ENCODE measurements at places on chromosomes 5 and 9. TPM values are rescaled to one million over a fixed set of nuclear protein-coding genes. Genes with fewer than 3 reads are reported as not detected.

Gene XPA
- 3.6 TPM for polyA plus RNA-seq

Gene RUFY1
- polyA plus RNA-seq: 25.4 TPM

GRCh38 chr5:117118499-117118898 lies 543.9 kb upstream of the SEMA6A start:
- H3K36me3 ChIP-seq: no peaks in the 10 kb centered on the region
- no peaks in the 10 kb centered on the region for H3K4me1 ChIP-seq
- H3K27ac ChIP-seq: no peak overlapping the region
- no peaks in the 10 kb centered on the region for H3K27me3 ChIP-seq
- DNase-seq: no peak

DNA sequence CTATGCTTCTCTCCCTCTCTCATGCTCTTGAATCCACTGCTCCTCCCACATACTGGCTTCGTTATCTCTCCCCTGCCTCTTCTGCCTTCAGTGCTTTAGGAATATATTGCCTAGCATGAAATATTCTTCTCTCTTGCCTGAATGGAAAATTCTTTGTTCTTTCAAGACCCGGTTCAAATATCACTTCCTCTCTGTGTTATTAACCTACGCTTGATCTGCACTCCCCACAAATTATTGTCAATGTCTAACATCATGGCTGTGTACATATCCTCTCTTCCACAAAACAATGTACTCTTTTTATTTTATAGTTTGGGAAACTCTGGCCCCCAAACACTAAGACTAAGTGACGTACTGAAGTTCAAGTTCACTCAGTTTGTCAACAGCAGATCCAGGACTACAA lies 211.0 kb downstream of the SEC61B start:
- peaks cover 30% of the 10 kb centered on the region for H3K4me1 ChIP-seq
- H3K4me3 ChIP-seq: no peak overlapping the region

DNA sequence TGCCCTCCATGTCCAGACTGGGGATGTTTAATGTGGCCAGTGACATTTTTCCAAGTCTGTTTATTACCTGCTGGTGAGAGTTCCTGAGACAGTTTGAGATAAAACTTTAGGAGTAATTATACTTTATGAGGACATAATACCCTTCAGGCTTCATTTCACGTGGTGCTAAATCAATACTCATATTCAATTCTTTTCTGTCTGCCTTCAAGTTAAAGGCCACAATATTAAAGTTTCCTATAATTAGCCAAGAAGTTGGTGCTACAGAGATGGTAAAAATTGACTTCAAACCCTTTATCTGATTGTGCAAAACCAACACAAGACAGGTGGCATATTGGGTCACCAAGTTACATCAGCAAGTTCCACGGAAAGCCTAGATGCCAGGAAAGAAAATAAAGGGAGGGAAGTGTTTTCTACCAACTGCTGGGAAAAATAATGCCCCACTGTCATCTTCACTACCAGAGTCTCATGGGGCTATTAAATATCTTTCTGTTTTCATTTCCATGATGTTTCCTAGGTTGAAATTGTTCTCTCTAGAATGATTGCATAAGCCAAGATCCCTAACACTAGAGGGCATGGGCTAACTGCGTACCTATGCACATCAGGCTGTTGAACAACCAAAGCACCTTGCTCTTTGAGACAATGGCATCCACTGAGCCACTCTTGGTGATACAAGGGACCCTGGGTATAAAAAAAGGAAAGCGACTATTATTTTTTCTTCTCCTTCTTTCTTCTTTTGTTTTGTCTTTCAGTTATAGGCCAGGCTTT lies 68.7 kb downstream of the INSYN2B start:
- no peaks in the 10 kb centered on the region for H3K4me1 ChIP-seq
- no peak for DNase-seq
- no peaks in the 10 kb centered on the region for H3K27me3 ChIP-seq
- no peak overlapping the region for H3K4me3 ChIP-seq
- H3K27ac ChIP-seq: no peak overlapping the region
- no peaks in the 10 kb centered on the region for H3K36me3 ChIP-seq

DNA sequence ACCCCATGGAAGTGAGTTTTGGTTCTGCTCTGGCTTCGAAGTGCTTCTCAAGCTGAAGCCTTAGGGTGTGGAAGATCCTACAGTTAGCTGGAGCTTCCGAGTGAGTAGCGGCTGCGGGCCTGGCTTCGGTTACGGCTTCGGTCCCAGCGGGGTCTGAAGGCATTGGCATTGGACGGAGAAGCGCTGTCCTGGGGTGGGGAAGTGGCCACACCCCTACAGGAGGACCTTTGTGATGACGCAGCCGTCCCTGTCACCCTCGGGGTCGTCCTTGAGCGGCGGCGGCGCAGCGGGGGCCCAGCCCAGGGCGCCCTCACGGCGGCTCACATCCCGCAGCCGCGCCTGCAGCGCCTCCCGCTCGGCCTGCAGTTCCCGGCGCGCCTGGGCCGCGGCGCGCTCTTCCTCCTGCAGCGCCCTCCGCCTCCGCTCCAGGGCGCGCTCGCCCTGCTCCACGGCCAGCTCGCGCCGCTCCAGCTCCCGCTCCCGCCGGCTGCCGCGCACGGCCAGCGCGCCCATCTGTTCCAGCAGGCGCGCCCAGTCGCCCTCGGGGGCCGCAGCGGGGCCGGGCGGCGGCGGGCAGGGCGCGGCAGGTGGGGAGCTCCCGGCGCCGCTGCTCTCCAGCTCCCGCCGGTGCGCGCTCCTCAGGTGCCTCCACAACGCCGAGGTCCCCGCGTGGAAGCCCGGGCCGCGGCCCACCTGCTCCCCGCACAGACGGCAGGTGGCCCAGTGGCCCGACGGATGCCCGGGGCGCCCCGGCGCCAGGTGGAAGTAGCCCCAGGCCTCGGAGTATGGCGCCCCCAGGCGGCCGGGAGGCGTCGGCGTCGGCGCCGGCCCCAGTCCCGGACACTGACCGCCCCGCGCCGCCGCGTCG lies 9.9 kb downstream of the ZBED3 start:
- H3K4me3 ChIP-seq: no peak overlapping the region
- DNase-seq: peak; percentile 61
- peaks cover 3% of the 10 kb centered on the region for H3K4me1 ChIP-seq
- no peaks in the 10 kb centered on the region for H3K27me3 ChIP-seq
- H3K27ac ChIP-seq: no peak overlapping the region

DNA sequence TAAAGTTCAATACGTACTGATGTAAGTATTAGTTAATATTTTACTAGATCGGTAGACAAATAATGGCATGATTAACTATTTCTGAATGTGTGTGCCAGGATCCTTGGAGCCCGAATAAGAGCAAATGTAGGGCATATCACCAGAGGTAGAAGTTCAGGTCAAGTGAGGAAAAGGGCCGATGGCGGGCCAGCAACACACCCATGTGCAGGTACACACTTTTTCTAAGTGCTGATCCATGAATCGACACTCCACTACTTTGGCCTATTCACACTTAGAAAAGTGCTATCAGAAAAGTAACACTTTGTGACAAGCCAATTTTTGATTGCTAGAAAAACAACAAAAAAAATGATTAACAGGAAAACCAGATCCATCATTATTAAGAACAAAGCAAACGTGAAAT lies 150.3 kb downstream of the AUH start:
- no peak overlapping the region for H3K4me3 ChIP-seq
- H3K27me3 ChIP-seq: no peaks in the 10 kb centered on the region
- H3K36me3 ChIP-seq: no peaks in the 10 kb centered on the region
- H3K27ac ChIP-seq: no peak overlapping the region

DNA sequence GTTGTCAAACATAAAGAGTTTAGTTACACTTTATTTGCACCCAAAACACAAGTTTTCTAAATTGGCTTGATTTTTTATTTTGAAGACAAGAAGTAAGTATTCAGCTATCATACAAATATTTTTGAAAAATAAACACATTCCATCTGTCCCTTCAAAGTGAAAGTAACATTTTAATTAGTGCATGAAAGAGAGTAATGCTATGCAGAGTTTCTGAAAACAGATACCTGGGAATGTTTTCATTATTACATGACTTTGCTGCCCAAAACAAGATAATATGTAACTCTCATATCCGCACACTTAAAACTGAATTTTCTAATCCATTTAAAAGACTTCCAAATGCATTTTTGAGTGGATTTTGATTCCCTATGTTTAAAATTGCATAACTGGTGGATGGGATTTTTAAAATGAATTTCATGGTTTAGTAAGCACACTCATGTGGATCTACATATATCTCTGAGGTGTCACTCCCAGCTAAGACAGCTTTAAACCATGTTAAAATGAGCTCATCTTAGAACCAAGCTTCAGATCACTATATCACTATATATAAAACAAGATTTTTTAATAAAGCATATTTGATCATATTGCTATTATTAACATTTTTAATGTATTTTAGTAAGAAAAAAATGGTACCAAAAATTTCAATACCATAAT lies 127.5 kb downstream of the ATPSCKMT start:
- H3K27ac ChIP-seq: no peak overlapping the region
- DNase-seq: no peak
- no peak overlapping the region for H3K4me3 ChIP-seq
- H3K36me3 ChIP-seq: no peaks in the 10 kb centered on the region
- H3K27me3 ChIP-seq: no peaks in the 10 kb centered on the region

DNA sequence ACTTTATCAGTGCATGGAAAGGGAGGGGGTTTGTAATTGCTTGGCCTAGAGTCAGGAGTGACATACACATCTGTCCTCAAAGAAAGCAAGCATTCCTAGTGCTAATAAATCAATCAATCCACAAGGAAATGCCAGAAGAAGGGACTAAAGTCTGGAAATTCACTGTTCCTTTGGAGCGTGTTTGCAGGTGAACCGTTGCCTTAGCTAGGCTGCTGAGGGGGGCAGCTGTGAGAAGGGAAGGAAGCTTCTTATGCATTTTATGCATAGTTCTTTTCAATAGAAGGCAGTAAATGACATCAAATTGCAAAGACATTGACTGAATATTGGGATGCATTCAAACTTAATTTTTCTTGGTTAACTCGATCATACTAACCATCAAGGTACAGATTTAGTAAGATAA lies 1092.5 kb upstream of the SEMA6A start:
- no peaks in the 10 kb centered on the region for H3K27me3 ChIP-seq
- no peak overlapping the region for H3K4me3 ChIP-seq
- no peak for DNase-seq

- H3K4me1 ChIP-seq: peaks cover 13% of the 10 kb centered on the region
- peak overlapping the region; percentile 38 for H3K27ac ChIP-seq
- no peaks in the 10 kb centered on the region for H3K27me3 ChIP-seq
- peak overlapping the region; percentile 33 for H3K4me3 ChIP-seq
- H3K36me3 ChIP-seq: no peaks in the 10 kb centered on the region
Observed at GRCh38 chr9:99105152-99106043, 485 bp downstream of the TGFBR1 start.

GRCh38 chr9:91067306-91067860 lies 265.8 kb downstream of the SYK start:
- no peaks in the 10 kb centered on the region for H3K36me3 ChIP-seq
- no peaks in the 10 kb centered on the region for H3K4me1 ChIP-seq
- no peak overlapping the region for H3K4me3 ChIP-seq
- no peak for DNase-seq
- no peaks in the 10 kb centered on the region for H3K27me3 ChIP-seq
